ENCODE measurements at places on chromosomes 2 and 18.

DNA sequence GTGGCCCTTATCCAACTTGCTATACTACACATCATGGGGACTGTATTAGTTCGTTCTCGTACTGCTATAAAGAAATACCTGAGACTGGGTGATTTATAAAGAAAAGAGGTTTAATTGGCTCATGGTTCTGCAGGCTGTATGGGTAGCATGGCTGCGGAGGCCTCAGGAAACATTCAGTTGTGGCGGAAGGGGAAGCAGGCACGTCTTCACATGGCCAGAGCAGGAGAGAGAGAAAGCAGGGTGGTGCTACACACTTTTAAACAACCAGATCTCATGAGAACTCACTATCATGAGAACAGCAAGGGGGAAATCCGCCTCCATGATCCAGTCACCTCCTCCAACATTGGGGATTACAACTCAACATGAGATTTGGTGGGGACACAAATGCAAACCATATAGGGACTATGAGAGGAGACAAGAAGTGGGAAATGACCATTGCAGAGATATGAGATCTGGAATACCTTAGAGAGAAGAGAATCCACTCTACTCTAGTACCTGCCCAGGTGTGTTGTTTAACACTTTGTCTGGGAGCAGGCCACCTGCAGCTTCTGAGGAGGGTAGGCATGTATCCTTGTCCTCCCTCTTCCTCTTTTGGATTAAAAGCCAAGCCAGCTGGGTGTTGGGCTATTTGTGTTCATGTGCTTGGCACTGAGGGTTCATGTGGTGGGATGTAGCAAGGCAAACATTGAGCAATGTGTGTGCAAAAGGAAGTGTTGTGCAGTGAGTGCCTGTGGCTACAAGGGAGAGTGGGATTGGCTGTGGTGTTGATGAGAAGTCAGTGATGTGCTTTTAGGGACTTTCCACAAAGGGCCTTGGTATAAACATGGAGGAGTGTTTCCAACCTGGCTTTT lies 22.8 kb downstream of the TTLL4 start:
- DNase-seq: no peak

DNA sequence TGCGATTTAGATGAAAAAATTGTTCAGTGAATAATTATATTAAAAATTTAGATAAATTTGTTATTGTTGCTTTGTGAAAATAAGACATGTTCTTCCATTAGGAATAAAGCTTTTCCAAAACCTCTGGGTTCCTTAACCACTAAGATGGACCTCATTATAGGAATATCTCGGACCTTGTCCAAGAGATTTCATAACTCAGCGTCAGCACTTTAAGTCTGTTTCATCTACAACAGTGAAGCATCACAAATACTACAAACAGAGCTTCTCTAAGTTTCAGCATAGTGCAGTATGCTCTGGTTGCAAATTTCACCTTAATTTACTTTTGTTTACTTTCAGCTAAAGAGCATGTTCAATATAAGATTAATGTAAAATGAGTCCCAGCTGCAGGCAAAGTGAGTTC lies 150.3 kb downstream of the UBE2E3 start:
- no peak for DNase-seq

- no peak for DNase-seq
Measured at GRCh38 chr2:181602017-181602416, 54.9 kb downstream of the CERKL start.

DNA sequence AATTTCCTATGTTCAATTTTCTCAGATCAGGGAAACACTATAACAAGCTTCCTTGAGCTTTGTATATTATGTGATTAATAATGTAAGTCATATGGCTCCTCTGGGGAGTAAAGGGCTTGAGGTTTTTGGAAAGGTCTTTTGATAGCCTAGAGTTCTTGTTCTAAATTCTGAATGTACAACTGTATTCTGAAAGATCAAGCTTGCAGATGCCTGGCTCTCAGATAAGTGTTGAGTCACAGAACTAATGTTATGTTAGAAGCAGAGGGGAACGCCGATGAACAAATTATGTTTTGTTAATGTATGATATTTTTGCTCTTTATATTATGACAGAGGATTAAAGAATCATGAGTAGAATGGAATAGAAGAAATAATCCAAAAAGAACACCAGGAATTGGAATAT lies 170.1 kb downstream of the RPRM start:
- DNase-seq: no peak

DNA sequence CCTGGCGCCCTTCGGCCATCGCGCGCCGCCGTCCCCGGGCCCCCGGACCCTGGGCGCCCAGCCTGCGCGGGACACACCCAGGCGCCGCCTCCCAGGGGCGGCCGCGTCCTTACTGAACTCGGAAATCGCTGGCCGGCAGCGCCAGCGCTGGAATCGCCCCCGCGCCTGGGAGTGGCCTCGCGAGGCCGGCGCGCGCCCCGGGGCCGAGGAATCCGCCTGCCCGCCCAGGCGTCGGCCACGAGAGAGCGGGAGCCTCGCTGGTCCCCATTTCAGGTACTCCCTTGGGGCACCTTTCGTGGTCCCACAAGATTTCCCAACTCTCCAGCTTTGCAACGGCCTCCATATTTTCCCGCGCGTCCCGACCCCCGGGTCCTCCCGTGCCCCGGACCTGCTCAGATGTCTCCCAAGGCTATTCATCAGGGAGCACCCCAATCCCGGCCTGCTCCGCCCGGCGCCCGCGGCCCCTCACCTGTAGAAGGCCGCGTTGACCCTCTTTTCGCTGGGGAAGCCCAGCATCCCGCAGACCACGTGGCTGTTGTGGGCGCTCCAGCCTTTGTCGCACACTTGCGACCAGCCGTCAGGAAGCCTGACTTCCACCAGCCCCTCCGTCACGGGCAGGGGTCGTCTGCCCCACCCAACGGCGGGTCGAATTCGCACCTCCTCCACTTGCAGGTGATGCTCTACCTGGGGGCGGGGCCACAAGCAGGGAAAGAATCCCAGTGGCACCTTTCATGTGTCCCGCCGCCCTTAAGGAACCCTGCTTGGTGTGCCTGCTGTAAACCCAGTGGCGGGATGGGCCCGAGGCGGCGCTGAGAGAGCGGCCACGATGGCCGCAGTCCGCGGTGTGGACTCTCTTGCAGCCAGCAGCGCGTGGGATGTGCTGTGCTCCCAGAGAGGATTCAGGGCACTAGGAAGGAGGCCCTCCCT lies 4.6 kb downstream of the LOXL3 start:
- DNase-seq: peak; percentile 74

DNA sequence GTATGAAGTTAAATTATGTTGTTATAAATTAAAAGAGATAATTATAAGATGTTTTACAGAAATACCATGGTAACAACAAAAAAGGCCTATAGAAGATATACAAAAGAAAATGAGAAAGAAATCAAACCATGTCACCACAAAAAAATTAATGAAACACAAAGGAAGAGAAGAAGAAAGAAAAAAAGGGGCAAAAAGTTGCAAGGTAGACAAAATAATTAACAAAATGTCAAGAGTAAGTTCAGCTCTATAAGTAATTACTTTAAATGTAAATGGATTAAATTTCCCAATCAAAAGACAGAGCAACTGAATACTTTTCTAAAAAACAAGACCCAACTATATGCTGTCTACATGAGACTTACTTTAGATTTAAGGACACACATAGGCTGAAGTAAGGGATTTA lies 378.4 kb upstream of the FSHR start:
- DNase-seq: no peak

Measured in right hindlimb (tissue), 1 donor.